ENCODE measurements at places on chromosomes 11 and 22.

- DNase-seq: no peak
Observed at GRCh38 chr11:86118253-86118652, 49.4 kb upstream of the PICALM start.

GRCh38 chr11:92852229-92852628, 117.2 kb upstream of the MTNR1B start:
- DNase-seq: no peak

DNA sequence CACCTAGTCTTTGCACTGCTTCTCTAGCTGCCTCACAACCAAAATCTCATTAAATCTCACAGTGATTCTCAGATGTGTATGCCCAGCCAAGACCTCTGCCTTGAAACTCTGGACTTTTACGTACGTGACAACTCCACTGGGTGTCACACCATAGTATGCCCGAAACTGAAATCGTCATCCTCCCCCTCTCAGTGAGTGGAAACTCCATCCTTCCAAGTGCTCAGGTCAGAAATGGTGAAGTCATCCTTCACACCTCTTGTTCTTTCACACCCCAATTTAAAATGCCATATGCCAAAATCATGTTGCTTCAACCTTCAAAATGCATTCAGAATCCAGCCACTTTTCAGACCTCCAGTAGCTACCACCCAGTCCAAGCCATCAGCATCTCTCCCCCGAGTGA, 42.5 kb downstream of the SFI1 start:
- DNase-seq: no peak

GRCh38 chr11:40280159-40281051, 1179.0 kb downstream of the LRRC4C start:
- DNase-seq: no peak

DNA sequence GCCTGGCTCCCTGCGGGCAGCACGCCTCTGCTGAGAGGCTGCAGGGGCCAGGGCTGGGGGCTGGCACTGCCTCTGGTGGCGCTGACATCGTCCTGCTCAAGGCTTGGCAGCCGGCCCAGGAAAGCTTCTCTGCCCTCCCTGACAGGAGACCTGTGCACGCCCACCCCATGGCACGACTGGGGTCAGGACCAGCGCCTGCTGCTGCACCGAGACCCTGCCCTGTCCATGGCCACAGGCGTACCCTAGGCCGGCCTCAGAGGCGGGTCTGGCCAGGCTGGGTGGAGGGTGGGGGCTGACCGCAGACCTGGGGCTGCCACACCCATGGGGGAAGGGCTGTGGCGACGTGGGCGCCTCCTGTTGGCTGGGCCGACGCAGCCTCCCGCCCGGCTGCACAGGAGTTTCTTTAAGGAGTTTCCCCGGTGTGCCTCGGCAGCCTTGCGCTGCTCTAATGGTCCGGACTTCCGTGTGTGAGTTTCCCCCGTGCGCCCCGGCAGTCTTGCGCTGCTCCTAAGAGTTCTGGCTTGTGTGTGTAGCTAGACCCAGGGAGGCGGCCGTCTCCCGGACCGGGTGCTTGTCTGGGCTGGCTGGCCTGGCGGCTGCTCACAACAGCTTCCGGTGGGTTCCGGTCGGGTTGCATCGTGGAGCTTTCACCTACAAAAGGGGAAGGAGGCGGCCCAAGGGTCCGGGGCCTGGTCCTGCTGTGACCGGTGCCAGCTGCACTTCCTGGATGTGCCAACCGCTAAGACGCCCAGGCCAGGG, 4.6 kb downstream of the TRABD start:
- DNase-seq: no peak

GRCh38 chr11:94546162-94546470, 2.4 kb downstream of the FUT4 start:
- DNase-seq: no peak

DNA sequence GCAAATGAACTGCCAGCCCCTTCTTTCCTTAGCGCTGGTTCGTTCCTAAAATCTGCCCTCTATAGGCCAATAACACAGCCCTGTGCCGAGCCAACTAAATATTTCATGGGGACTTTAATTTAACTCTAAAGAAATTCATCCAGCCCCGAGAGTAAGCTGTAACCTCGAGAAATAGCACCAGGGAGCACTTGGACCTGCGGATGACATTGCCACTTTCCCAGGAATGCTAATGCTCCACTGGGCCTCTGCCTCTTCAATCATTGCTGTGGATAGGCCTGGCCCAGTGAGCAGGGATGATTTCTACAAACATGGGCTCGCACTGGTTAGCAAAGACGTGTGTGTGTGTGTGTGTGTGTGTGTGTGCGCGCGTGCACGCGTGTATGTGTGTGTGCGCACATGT, 95.3 kb upstream of the TBCEL start:
- DNase-seq: no peak

- peak; percentile 3 for DNase-seq
Observed at GRCh38 chr11:71420455-71421241, 27.5 kb downstream of the DHCR7 start.

DNA sequence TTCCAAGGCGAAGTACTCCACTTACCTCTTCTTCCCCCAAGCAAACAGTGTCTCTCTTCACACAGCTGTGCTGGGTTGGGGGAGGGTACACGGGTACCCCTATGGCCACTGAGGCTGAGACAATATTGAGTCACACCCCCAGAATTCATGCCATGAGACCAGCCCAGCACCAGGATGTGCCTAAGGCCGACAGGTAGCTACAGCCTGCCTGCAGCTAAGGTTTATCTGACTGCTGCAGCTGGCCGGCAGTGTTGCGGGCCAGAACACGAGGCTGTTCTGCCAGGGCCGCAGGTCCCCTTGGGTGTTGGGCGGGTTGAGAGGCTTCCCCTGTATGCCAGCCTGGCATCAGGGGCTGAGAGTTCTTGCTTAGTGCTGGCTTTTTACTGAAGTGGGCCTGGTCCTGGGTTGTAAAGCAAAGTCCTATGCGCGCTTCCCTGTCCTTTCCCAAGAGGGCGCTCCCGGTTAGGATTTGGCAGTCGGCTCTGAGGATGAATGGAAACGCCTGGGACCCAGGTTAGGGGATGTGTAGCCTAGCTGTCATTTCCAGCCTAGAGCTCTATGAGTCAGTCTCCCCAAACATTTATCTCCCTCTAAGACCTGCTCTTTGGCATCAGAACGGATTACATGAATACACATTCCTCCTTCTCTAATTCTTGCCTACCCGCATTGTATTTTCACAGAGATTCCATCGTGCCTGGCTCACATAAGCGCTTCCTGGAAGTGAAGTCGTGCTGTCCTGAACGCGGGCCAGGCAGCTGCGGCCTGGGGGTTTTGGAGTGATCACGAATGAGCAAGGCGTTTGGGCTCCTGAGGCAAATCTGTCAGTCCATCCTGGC, 7.1 kb downstream of the USP18 start:
- DNase-seq: peak; percentile 99

DNA sequence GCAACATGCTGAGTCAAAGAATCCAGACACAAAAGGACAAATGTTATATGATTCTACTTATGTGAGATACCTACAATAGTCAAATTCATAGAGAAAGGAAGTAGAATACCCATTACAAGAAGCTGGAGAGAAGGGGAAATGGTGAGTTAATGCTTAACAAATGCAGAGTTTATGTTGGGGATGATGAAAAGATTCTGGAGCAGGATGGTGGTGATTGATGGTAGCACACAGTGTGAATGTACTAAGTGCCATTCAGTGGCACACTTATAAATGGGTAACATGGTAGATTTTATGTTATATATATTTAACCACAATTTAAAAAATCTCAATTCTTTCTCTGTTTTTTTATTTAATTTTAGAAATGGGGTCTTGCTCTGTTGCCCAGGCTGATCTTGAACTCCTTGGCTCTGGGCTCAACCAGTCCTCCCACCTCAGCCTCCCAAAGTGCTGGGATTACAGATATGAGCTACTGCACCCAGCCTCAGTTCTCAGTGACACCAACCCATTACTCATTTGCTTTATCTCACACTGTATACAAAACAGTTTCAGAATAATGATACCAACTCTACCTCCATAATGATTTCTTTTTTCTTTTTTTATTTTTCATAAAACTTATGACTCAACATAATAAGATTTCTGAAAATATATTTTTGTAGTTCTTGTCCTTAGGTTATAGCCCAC, 9.6 kb upstream of the RELA start:
- no peak for DNase-seq

DNA sequence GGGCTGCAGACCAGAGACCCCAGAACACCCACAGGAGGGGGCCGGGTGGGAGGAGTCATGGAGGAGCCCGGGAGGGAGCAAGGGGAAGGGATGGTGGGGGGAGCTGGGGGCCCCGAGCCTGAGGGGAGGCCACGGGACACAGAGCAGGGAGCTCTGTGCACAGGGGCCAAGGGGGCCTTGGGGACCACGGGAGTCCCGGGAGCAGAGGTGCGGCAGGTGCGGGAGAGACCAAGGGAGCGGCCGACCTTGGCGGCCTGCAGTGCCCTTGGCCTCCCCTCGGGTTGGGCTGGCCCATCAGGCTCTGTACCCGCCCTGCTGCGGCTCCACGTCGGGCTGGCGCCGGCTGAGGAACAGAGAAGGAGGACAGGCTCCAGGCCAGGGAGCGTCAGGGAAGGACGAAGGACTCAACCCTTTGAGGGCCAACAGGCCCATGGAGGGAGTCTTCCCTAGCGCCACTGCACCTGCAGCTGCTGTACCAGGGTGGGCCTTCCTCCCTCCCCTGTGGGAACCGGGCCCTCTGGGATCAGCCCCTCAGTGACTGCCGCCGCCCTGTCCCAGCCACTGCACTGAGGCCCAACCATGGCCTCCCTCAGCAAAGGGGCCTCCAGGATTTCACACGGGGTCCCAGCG, 17.8 kb upstream of the BRSK2 start:
- no peak for DNase-seq

DNA sequence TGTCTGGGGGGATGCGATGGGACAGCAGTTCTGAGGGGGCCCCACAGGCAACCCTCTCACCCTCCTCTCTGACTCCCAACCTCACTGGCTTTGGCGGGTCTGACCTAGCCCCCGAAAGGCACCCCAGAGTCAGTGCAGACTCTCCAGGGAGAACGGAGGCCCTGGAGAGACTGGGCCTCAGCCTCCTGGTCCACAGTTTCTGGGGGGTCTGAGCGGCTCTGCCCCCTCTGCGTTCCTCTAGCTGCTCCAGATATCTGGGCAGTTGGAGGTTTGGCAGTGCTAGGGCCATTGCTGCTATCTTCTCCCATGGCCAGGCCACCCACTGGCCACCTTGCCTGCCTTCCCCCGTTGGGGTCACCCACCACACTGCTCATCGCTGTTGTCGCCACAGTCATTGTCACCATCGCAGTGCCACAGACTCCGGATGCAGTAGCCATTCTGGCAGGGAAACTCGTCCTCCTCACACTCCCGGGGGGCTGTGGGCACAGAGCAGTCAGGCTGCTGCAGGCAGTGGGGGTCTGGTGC, 18.8 kb downstream of the LRP4 start:
- DNase-seq: no peak

DNA sequence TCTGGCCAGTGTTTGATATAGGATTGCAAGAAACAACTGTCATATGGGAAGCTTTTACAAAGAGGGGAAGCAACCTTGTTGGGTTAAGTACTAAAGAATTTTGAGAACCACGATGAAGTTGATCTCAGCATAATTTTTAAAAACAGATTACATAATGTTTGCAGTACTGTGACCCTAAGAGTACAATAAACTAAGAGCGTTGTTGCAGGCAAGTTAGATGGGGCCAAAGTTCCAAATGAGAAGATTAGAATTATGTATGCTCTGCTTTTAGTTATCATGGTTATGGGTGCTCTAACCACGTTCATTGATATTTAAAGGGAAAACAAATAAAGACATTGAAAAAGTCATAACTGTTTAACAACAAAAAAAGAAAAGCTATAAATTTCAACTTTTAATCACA, 177.5 kb downstream of the CNTN5 start:
- no peak for DNase-seq

- DNase-seq: no peak
Observed at GRCh38 chr11:44581246-44581645, 15.8 kb downstream of the CD82 start.

GRCh38 chr11:62673196-62673525, 1.1 kb upstream of the LBHD1 start:
- DNase-seq: no peak

DNA sequence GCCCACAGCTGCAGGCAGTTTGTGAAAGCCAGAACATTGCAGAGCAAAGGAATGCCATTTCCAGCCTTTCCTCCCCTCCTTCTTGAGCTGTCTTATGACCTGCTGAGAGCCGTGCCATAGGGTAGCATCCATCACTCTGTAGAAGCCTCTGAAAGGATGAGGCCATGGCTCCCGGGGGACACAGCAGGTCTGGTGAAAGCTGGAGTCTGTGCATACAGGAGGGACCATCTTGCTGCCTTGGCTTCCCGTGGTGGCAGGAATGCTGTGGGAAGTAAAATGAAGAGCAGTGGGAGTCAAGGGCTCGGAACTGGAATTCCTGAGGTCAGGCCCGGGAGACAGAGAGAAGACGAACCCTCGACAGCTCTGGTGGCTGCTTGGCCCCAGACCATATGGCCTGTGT, 30.9 kb downstream of the ANO1 start:
- no peak for DNase-seq

- DNase-seq: no peak
Observed at GRCh38 chr22:16975155-16975885, 32.7 kb downstream of the GAB4 start.
